Inflammatory macrophage treated with lipopolysaccharide for 4 hours (primary cell): ENCODE measurements at places on chromosomes 7 and 10.

GRCh38 chr7:17404006-17404405 is 105.6 kb downstream of the AHR start:
- no peak for DNase-seq

DNA sequence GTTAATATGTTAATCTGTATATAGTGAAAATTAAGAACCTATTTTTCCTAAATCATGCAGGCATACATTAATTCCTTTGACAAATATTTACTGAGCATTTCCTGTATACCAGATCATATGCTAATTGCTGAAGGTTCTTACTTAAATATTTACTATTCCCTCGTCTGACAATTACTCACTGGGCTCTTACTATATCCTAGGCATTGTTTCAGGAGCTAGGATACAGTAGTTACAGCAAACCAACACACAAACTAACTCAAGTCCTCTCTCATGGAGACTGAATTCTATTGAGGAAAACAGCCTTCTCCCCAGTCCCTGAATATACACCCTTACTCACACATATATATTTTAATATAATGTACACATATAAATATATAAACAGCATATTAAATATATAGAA is 786.0 kb downstream of the NRG3 start:
- no peak for DNase-seq

DNA sequence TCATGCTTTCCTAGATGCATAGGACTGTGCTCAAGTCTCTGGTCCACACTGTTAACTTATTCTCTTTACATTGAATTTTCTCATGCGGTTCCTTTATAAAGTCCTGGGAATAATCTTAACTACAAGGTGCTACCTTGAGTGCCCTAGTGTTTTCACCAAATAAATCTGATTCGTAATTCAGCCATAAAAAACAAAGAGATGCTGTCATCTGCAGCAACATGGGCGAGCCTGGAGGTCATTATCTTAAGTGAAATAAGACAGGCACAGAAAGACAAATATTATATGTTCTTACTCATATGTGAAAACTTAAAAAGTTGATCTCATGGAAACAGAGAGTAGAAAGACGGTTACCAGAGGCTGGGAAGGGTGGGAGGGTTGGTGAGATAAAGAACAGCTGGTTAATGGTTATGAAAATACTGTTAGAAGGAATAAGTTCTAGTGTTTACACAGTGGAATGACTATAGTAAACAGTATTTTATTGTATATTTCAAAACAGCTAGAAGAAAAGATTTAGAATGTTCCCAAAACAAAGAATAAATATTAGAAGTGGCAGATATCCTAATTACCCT is 38.3 kb downstream of the NT5C3A start:
- DNase-seq, result no peak

DNA sequence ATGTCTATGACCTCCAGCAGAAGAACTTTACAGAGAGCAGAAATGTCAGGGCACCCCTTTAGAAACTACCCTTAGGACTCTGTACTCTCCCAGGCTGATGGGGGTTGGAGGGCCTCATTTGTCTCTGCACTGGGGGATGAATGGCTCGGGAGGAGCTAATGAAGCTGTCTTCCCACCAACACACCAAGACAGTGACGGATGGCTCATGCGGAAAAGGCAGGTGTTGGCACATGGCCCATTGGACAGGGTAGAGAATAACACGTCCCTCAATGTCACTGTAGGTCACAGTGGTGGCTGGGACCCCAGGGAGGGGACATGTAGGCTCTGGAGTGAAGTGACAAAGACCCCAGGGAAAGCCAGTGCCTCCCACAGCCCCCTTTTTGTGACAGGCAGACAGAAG is 64.0 kb upstream of the PCBD1 start:
- DNase-seq, result no peak

- no peak for DNase-seq
Measured at GRCh38 chr10:79638318-79638717, 27.6 kb downstream of the SFTPA1 start.

DNA sequence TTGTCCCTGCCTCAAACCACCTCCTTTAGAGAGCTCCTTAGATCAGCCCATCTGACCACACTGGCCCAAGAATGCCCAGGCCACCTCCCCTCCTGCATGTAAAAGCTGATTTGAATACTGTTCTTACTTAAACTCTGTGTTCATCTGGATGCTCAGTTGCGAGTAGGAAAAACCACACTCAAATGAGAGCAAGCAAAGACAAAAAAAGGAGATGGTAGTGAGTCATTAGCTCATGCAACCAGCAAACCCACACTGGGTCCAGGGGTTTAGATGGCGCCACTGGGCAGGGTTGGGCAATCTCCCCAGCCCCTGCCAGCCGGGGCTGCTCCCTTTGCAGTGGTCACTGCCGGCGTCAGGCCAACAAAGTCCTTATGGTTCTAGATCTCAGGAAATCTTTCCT is 32.7 kb downstream of the TSPAN15 start:
- DNase-seq, result peak; percentile 69
